ENCODE measurements at places on chromosomes 4 and X. TPM values are rescaled to one million over a fixed set of nuclear protein-coding genes. Genes with fewer than 3 reads are reported as not detected.
A peak's percentile ranks its signal among the peaks of the same experiment; 100 is the strongest.

DNA sequence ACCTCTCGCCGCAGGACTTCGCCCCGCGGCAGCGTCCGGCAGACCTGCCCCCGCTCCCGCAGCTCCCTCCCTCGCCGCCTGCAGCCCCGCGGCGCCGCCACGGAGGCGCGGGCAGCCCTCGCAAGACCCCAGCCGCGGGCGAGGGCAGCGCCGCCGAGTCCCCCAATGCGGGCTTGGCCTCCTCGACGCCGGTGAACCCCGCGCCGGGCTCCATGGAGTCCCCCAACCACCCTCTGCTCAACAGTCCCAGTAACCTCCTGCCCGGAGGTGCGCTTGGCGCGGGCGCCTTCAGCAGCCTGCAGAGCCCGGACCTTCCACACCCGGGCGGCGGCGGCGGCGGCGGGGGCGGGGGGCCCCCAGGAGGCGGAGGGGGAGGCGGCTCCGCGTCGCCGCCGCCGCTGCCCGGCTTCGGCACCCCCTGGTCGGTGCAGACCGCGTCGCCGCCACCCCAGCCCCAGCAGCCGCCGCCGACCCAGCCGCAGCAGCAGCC lies 1.2 kb downstream of the CPEB2 start:
- peaks cover 11% of the 10 kb centered on the region for H3K36me3 ChIP-seq
- peak; percentile 63 for DNase-seq
- peak overlapping the region; percentile 93 for H3K4me3 ChIP-seq
- no peaks in the 10 kb centered on the region for H3K27me3 ChIP-seq
- peaks cover 28% of the 10 kb centered on the region for H3K4me1 ChIP-seq
- peak overlapping the region; percentile 96 for H3K27ac ChIP-seq

- no peak overlapping the region for H3K4me3 ChIP-seq
- no peak overlapping the region for H3K27ac ChIP-seq
Measured at GRCh38 chrX:152813206-152813605, 17.4 kb downstream of the CETN2 start.

GRCh38 chr4:3415471-3416141 lies 26.2 kb upstream of the HGFAC start:
- DNase-seq: no peak
- no peaks in the 10 kb centered on the region for H3K36me3 ChIP-seq
- no peaks in the 10 kb centered on the region for H3K4me1 ChIP-seq

DNA sequence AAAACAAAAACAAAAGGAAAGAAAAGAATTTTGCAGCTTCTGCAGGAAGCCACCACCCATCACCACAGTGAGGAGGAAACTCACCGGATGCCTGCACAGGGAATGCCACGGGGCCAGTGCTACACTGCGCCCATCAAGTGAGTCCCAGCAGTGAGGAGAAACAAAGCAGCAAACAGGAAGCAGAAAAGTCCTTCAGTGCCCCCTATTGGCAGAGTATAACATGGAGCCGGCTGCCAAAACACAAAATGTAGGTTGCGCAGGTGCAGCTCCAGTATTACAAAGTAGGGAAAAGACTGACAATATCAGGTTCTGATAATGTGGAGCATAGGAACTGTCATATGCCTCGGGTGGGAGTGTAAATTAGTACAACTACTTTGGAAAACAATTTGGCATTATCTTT lies 23.3 kb upstream of the SCML2 start:
- H3K4me3 ChIP-seq: no peak overlapping the region
- no peak overlapping the region for H3K27ac ChIP-seq
- H3K36me3 ChIP-seq: no peaks in the 10 kb centered on the region
- peaks cover 4% of the 10 kb centered on the region for H3K4me1 ChIP-seq
- DNase-seq: peak; percentile 39

- peaks cover 14% of the 10 kb centered on the region for H3K36me3 ChIP-seq
- peak overlapping the region; percentile 85 for H3K27ac ChIP-seq
Measured at GRCh38 chr4:139950568-139950967, 203.4 kb downstream of the MAML3 start.

GRCh38 chr4:54056360-54056759 lies 8.0 kb downstream of the CHIC2 start:
- H3K27ac ChIP-seq: no peak overlapping the region
- H3K4me1 ChIP-seq: peaks cover 51% of the 10 kb centered on the region
- no peaks in the 10 kb centered on the region for H3K27me3 ChIP-seq
- DNase-seq: no peak
- H3K36me3 ChIP-seq: peaks cover 24% of the 10 kb centered on the region
- peak overlapping the region; percentile 19 for H3K4me3 ChIP-seq

Gene UGT2B11
- total RNA-seq: not detected

DNA sequence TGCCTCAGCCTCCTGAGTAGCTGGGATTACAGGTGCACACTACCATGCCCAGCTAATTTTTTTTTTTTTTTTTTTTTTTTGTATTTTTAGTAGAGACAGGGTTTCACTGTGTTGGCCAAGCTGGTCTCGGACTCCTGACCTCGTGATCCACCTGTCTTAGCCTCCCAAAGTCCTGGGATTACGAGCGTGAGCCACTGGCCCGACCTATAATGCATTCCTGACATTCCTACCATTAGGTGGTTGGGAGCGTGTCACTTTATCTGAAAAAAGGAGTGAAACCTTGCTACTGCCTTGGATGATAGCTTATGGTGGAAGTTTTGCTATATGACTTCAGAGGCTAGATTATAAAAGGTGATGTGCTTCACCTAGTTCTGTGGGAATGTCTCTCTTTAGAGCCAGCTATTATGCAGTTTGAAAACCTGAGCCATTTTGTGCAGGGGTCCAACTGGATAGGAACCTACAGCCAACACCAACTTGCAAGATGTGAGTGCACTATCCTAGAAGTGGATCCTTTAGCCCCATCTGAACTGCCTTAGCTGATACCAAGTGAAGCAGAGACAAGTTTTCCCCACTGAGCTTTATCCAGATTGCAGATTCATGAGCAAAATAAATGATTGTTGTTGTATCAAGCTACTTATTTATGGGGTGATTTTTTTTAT lies 29.8 kb upstream of the EMCN start:
- H3K4me1 ChIP-seq: peaks cover 15% of the 10 kb centered on the region
- H3K4me3 ChIP-seq: no peak overlapping the region
- H3K27ac ChIP-seq: no peak overlapping the region
- DNase-seq: no peak
- H3K27me3 ChIP-seq: peaks cover 5% of the 10 kb centered on the region

DNA sequence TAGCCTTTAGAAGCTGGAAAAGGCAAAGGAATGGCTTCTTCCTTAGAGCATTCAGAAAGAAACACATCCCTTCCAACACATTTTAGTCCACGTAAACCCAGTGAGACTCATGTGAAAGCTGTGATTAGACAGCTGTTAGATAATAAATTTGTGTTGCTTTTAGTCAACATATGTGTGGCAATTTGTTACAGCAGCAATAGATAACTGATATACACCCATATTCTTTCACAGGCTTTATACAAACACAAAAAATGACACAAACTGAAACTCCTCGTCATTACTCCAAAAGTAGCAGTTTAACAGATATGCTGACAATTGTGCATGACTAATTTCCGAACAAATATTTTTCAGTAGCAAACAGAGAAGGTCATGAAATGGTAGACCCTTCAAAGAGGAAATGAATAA lies 65.3 kb downstream of the ANTXR2 start:
- H3K4me1 ChIP-seq: peaks cover 62% of the 10 kb centered on the region
- peak overlapping the region; percentile 88 for H3K27ac ChIP-seq
- DNase-seq: no peak
- no peak overlapping the region for H3K4me3 ChIP-seq
- peaks cover 62% of the 10 kb centered on the region for H3K36me3 ChIP-seq

GRCh38 chr4:79013756-79014155 lies 74.5 kb upstream of the PAQR3 start:
- no peaks in the 10 kb centered on the region for H3K27me3 ChIP-seq
- H3K4me3 ChIP-seq: no peak overlapping the region
- no peak overlapping the region for H3K27ac ChIP-seq
- DNase-seq: no peak

Gene ARR3
- not detected for total RNA-seq

DNA sequence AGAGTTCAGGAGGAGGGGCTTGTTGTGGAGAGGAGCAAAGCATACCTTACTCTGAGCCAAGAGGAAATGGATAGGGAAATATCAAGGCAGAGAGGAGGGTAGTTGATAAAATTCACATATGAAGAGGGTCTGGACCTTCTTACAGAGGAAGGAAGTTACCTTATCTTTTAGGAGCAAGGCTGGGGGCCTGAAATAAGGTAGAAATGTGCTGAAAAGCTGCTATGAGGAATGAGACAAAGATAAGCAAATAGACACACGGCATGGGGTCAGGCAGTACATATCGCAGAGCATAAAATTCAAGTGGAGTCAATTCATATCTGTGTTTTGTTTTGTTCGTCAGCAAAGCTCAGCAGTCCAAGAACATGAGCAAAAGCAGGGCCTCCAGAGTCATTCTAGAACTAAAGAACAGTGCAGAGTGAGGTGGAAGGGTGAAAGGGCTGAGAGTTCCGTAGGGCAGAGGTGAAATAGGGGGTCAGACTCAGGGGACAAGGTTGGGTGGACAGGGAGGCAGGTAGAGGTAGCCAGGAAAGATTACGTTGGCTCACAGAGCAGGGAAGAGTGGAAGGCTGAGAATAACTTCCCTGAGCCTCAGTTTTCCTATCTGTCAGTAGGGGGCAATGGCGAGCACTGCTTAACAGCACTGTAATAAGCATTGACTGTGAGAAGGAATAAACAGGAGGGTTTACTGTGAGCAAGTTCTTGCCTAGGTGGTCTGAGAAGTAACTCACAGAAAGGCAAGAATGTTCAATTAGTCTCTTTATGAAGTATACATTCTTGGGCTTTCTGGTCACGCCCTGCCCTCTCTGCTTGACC lies 9.2 kb downstream of the VSIG4 start:
- H3K36me3 ChIP-seq: peaks cover 5% of the 10 kb centered on the region
- peaks cover 16% of the 10 kb centered on the region for H3K4me1 ChIP-seq
- H3K4me3 ChIP-seq: no peak overlapping the region
- no peaks in the 10 kb centered on the region for H3K27me3 ChIP-seq
- peak; percentile 34 for DNase-seq

Gene MEPE
- not detected for total RNA-seq

- H3K27ac ChIP-seq: no peak overlapping the region
- peaks cover 4% of the 10 kb centered on the region for H3K27me3 ChIP-seq
- H3K4me1 ChIP-seq: no peaks in the 10 kb centered on the region
- no peaks in the 10 kb centered on the region for H3K36me3 ChIP-seq
- no peak overlapping the region for H3K4me3 ChIP-seq
Measured at GRCh38 chr4:84563002-84563401, 19.9 kb upstream of the CDS1 start.

DNA sequence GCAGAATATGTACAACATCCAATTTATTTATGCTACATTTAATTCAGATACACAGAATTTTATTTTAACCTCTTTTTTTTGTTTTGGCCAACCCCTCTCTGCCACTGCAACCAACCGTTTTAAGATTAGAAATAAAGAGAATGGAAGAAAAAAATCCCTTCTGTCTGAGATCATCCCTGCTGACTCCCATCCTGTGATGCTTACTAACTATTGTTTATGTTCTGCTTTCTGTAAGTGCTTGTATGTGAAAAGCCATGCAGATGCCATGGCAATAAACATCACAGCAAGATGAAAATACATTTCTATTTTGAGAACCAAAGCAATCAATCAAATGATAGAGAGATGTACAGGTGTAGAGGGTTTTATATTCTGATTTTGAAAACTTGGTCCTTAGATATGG lies 70.1 kb downstream of the GABRB1 start:
- no peaks in the 10 kb centered on the region for H3K4me1 ChIP-seq
- DNase-seq: no peak
- no peak overlapping the region for H3K4me3 ChIP-seq
- no peaks in the 10 kb centered on the region for H3K27me3 ChIP-seq
- no peak overlapping the region for H3K27ac ChIP-seq
- H3K36me3 ChIP-seq: no peaks in the 10 kb centered on the region
